Right ventricle myocardium inferior (tissue), 1 donor: ENCODE measurements at places on chromosomes 11 and 22.

DNA sequence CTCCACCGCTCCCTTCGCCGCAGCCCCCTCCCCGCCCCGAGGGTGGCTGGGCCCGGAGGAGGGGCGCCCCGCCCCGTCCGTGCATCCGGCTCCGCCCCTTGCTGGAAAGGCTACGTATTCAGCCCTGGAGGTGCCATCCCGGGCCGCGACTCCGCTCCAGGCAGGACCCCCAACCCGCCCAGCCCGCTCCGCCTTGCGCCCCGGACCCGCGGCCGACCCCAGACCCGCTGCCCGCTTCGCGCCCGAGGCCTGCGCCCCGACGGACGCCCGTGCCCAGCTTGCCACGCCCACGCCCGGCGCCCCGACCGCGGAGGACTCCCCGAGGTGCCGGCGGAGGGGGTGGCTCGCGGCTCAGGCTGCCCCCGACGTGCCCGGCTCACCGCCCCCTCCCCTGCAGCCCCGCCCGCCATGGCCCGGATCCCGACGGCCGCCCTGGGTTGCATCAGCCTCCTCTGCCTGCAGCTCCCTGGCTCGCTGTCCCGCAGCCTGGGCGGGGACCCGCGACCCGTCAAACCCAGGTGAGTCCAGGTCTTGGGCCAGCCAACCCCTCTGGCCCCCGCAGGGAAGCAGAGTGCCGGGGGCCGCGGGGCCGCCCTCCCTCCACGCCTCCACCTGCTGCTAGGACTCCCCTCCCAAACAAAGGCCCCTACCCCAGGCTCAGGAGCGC is at the start of gene ADM2:
Gene ADM2 (plus strand): TSS at position 104 of the 667 bp plus-strand sequence. CDS start 305 bp downstream, at position 409.
- DNase-seq = no peak

- DNase-seq = no peak
These were observed 2.9 kb downstream of the PIK3IP1 start for GRCh38 chr22:31289344-31289743.

GRCh38 chr22:44362249-44363012 is 49.7 kb upstream of the SHISAL1 start:
- peak; percentile 25 for DNase-seq

GRCh38 chr22:49203859-49204598 is 623.6 kb downstream of the BRD1 start:
- DNase-seq = peak; percentile 45

GRCh38 chr11:67442504-67443404 is 522 bp downstream of the CORO1B start:
- no peak for DNase-seq

DNA sequence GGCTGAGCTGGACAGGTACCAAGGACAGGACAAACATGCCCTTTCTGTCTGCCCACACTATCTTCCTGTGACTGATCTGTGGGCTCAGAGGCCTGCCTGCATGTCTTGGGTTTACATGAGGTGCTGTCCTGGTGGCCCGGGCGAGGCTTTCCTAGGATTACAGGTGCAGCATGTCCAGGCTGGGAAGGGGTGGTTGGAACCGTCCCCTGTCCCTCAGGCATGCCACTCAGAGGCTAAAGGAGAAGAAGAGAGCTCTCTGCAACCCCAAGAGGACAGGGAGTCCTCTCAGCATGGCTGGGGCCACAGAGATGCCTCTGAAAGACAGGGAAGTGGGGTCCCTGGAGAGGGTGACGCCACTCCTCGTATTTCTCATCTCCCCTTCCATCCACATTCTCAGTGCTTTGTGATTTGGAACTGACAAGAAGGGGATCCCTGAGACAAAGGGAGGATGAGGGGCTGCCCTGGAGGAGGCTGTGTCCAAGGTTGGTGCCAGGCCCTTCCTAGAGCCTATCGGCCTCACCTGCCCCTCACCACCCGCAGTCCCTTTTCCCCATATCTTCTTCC is 64.6 kb upstream of the LMO1 start:
- peak; percentile 40 for DNase-seq

DNA sequence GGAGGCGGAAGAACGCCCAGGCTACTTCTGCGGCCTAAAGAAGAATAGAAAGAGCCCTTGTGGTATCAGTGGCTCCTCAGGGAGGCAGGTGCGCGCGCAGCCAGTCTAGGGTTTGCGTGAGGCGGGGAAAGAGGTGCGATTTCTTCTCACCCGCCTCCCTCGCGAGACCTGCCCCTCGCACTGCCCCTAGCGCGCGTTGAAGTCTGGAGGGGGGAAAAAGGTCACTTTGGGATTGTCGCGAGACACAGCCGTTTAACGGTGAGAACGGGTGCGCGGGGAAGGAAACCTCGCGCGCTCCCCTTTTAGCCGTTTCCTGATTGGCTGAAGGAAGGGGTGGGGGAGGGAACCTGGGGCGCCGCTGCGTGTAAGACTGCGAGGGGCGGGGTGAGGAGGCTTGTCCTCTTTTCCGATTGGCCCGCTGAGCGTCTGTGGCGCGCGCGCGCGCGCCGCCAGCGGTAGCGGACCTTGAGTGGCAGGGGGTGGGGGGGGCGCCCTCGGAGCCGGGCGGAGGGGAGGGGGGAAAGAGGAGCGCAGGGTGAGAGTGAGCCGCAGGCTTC is at the start of gene ZFP91:
Gene ZFP91 (plus strand): TSS at position 429 of the 557 bp plus-strand sequence. CDS start 219 bp downstream, outside the sequence.
- peak; percentile 98 for DNase-seq

DNA sequence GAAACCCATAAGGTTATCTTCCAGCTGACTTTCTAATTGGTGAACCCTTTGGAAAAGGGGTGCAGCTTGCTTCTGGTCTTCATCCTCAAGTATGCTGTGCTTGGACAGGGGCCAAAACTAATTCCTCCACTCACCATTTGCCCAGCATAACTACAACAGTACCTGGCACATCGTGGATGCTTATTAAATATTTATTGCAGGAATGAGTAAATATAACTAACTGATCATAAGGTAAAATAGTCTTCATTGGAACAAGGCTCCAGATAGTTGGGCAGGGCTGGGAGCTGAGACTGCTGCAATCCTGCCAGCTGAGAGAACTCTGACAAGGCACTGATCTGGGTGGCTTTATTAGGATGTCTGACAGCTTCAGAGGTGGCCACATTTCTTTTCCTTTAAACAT is 2.4 kb upstream of the SIDT2 start:
- DNase-seq = no peak

DNA sequence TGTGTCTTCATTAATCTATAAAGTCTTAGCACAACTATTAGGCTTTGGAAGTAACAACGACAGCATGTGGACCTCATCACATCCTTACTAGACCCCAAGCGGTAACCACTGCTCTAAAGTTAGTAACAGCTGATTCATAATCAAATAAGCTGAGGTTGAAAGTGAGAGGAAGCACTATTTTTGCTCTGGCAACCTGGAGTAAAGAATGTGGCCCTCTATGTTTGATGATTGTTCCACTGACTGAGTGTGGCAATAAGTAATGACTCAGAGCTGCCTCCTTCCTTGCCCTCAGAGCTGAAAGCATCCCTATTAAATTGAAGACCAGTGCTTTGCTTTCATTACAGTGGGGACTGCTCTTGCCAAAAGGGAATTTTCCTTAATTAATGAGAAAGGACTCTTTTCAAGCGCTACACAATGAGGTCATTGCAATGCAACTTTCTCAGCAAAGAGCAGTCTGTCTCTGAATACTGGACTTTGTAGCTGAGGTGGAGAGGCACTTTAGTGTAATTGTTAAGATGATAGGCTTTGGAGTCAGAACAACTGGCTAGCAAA is 906.1 kb upstream of the RAG2 start:
- DNase-seq = no peak

GRCh38 chr11:129596351-129596750 is 219.3 kb upstream of the TMEM45B start:
- DNase-seq = no peak

- DNase-seq = no peak
These were observed 35.0 kb downstream of the ZC3H12C start for GRCh38 chr11:110128161-110128560.

DNA sequence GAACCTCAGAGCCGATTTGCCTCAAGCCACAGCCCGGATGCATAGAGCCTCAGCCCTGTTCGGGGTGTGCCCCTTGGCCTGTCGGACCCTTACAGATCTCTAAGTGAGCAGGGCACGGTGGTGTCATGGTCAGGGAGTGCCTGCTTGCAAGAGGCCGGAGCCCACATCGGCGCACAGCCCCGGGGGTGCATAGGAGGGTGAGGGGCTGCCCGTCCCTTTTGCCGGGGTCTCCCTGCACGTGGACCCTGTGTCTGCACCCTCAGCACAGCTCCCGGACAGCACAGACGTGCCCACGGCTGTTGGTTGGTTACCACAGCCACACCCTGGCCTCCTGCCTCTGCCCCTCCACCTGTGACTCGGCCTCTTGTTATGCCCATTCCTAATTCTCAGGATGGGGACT is 6.5 kb downstream of the RAB36 start:
- no peak for DNase-seq

GRCh38 chr11:8273287-8273686 is 9.6 kb upstream of the LMO1 start:
- no peak for DNase-seq

- no peak for DNase-seq
These were observed 68.8 kb downstream of the RTL6 start for GRCh38 chr22:44428941-44429830.

GRCh38 chr11:83549984-83550667 is 264.0 kb upstream of the CCDC90B start:
- no peak for DNase-seq

DNA sequence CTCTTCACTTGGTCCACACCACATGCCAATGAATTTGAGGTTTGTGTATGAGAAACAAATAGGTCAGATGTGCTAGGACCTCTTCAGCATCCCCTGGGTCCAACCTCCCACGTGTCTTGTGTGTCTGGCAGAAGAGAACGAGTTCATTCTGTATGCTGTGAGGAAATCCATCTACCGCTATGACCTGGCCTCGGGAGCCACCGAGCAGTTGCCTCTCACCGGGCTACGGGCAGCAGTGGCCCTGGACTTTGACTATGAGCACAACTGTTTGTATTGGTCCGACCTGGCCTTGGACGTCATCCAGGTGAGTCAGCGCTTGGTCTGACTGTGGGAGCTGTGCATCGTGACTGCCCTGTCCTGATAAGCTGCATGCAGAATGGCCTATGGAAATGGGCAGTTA is 101.0 kb upstream of the SORL1-AS1 start:
- no peak for DNase-seq

DNA sequence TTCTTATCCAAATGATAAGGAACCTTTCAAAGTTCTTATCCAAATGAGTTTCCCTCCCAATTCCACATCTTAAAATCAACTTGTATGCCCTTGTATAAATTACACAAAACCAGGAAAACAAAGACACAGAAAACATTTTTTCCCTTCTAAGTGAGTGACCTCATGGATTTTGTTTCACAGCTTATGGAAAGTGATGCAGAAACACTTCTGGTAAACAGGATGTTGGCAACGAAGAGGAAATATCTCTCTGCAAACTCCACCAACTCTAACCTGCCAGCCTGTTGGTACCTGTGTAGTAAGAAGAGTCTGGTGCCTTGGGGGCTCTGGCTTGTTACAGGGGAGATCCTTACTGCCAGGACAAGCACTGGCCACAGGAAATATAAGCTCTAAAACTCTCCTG is 57.0 kb downstream of the CELSR1 start:
- no peak for DNase-seq

DNA sequence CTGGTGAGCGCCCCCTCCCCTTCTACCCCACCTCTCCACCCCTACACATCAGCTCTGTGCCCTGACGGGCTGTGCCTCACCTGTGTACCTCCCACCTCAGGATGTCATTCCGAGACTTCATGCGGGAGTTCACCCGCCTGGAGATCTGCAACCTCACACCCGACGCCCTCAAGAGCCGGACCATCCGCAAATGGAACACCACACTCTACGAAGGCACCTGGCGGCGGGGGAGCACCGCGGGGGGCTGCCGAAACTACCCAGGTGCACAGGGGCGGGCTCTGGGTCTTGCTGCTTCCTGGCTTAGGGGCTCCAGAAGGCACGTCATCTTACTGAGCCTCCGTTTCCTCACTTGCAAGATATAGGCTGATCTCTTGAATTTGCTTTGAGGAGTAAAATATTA is 6.8 kb downstream of the CAPN1 start:
- no peak for DNase-seq

GRCh38 chr11:121717296-121717695 is 264.5 kb upstream of the SORL1-AS1 start:
- no peak for DNase-seq

GRCh38 chr11:18384157-18384641 is 10.2 kb upstream of the LDHA start:
- no peak for DNase-seq

DNA sequence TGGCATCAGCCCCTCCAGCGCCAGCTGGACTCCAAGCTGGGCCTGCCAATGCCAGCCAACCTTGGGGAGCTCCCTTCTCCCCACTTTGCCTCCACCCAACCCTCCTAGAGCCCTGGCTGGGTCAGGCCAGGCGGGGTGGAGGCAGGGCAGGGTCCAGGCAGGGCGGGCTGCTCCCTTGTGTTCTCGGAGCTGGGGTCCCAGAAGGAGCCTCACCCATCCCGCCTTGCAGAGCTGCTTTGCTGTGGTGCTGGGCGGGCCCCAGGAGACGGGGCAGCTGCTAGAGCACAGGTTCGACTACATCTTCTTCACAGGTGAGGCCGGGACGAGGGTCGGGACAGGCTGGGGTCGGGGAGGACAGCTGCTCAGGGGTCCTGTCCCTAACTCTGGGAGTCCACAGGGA is 9.4 kb downstream of the ALDH3B1 start:
- DNase-seq = no peak

DNA sequence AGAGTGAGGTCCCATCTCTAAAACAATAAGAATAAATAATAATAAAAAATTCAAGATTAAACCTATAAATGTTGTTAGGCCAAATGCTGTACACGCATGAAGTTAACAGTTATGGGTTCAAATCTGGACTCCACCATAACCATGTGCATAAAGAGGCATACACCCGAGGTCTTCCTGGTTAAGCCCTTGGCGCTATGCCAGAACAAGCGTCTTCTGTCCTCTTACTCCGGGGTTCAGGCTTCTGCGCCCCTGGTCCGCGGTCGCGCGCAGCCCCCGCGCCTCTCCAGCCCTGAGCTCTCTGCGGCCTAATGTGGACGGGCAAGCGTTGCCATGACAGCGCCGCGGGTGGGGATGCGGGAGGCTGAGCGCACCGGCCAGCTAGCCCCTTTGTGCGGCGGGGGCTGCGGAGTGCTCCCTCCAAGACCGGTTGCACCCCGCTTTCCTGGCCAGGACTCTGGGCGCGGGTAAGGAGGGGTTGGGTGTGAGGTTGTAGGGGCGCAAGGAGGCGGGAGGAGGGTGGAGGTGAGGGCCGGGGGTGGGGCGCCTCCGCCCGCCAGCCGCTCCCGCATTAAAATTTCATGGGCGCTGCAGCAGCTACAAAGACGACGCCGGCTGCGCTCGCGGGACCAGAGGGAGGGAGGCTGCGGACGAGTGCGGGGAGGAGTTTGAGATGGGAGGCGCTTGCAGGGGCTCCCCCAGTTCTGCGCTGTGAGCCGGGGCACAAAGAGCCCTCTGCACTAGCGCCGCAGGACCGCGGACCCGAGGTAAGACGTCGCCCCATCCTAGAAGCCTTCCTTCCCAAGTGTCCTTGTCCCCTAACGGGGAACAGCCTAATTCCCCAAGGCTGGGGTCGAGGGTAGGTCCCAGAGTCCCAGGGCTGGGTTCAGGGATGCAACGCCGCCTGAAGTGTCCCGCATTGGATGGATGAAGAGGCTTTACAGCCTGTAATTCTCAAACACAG is at the start of gene MIAT:
Gene MIAT (plus strand): TSS at position 698 of the 961 bp plus-strand sequence.
- no peak for DNase-seq

- no peak for DNase-seq
These were observed 1.6 kb downstream of the LRRN4CL start for GRCh38 chr11:62687508-62688396.
